ENCODE measurements at places on chromosomes 7 and 10.

GRCh38 chr10:131311661-131312477 is at the start of gene TCERG1L:
Gene TCERG1L, minus strand, starts transcription at chr10:131311721. Its CDS starts 86 bp downstream, at chr10:131311635.
- DNase-seq = no peak

- DNase-seq = no peak
These were observed 1095.2 kb downstream of the KCNMA1 start for GRCh38 chr10:76542307-76542930.

DNA sequence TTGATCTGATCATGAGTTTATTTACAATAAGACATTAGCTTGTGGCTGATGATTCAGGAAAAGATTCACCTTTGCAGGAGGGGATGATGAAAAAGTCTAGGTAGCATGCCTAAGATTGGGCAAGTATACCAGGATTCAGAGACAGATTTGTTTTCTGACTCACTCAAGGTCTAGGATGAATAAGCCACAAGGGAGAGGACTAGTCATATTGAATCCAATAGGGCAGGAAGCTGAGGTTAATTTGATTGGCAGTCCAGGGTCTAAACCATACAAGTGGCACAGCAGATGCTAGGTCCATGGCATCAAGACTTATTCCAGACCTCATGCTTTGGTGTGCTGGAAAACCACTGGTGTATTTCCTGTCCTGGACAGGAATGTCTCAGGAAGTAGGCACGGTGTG is 1133.4 kb downstream of the XPNPEP1 start:
- no peak for DNase-seq

- DNase-seq = no peak
These were observed 29.4 kb downstream of the LSMEM1 start for GRCh38 chr7:112510001-112510742.

- peak; percentile 31 for DNase-seq
These were observed 38.3 kb downstream of the LYZL2 start for GRCh38 chr10:30591249-30591670.

DNA sequence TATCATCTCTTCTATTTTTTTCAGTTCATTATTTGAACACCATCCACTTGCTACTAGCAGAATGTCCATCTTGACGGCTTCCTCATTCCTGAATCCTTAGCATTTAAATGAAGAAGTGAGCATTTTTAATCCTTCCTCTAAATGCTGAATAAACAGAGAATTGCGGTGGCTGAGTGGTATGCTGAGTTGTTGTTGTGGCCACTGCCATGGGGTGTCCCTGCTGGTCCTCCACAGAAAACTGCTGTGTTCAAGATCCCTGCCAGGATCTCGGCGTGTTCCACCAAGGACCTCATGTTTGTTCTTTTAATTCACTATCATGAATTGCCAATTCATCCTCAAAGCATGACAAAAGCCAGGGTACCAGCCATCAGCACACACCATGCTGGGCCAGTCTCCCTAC is 48.9 kb upstream of the HABP2 start:
- no peak for DNase-seq

- no peak for DNase-seq
These were observed 44.8 kb upstream of the CUX1 start for GRCh38 chr7:101772508-101773211.

GRCh38 chr10:12327074-12327473 is 22.3 kb upstream of the CAMK1D start:
- no peak for DNase-seq
